Neuronal stem cell (in vitro differentiated cells): ENCODE measurements at places on chromosomes 6 and 20.

- no peaks in the 10 kb centered on the region for H3K27me3 ChIP-seq
- H3K36me3 ChIP-seq = no peaks in the 10 kb centered on the region
- H3K27ac ChIP-seq = no peak overlapping the region
- H3K4me3 ChIP-seq = no peak overlapping the region
- DNase-seq = no peak
These were observed 208.8 kb downstream of the TFAP2B start for GRCh38 chr6:51027283-51028065.

DNA sequence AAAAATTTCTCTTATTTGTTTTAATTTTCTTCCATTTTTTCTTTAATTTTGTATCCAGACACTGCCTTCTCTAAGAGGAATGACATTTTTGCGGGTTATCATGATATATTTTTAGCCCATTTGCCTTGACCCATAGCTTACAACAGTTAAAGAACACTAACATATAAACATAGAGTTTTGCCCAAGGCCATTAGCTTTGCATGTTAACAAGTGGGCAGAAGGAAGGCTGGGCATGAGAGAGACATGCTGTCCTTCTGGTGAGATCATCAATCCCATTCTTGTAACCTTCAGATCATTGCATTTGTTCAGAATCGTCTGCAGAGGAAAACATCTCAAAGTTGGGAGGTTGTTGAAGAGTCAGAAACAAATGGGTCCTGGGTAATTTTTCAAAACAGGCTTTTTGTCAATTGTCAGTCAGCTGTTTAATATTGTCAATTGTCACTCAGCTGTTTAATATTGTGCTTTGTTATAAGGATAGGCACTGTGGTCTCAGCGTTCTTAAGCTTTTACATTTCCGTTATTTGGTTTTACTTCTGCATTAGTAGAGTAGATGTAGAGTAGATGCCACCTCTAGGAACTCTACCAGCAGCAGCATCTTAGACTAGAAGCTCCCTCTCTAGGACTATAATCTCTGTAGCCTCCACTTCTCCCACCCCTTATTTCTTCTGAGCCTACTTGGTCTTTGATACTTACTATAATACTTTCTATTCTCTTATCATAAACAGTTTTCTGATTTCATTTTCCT, 243.1 kb downstream of the ESR1 start:
- H3K36me3 ChIP-seq = no peaks in the 10 kb centered on the region
- DNase-seq = no peak
- H3K4me3 ChIP-seq = no peak overlapping the region
- H3K27ac ChIP-seq = no peak overlapping the region

- H3K4me3 ChIP-seq = no peak overlapping the region
- no peaks in the 10 kb centered on the region for H3K27me3 ChIP-seq
- H3K4me1 ChIP-seq = peaks cover 4% of the 10 kb centered on the region
- no peak for DNase-seq
These were observed 68.2 kb upstream of the STXBP5 start for GRCh38 chr6:147136057-147136456.

- no peaks in the 10 kb centered on the region for H3K27me3 ChIP-seq
- DNase-seq = no peak
- no peak overlapping the region for H3K4me3 ChIP-seq
- H3K27ac ChIP-seq = no peak overlapping the region
These were observed 76.9 kb downstream of the GINS1 start for GRCh38 chr20:25484224-25484846.

DNA sequence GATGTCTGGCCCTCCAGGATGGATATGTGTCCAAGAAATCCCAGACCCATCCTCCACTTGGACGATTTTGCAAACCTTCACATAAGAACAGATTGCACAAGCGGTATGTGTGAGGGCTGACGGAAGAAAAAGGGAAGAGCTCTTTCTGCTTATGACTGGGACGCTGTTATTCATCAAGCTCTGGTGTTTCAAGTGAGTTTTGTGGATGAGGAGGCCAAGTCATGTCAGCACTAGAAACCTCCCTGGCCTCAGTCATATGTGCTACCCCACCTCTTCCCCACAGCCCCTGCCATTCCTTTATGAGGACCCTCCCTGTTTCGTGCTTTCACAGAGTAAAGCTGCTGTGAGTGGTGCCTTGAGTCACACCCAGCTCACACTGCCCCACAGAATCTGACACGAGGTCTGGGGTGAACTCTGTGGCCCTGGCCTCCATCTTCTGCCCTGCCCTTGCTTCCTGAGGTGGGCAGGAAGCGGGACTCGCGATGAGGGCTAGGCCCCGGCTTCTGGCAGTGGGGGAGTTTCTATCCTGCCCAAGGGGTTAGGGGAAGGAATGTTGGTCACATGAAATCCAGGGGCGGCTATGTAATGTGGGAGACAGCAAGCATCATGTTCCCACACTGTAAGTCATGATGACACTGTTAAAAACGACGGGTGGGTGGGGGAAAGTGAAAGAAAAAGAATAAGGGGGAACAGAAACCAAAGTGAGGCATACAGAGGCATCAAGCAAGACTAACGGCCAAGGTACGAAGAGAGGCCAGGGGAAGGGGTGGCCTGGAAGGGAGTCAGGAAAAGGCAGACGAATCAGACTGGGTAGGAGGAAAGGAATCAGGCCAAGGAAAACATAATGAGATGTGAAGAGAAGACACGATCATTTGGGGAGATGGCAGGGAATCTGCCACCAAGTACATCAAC, 78.1 kb downstream of the PRDM1 start:
- H3K27me3 ChIP-seq = peaks cover 51% of the 10 kb centered on the region
- H3K36me3 ChIP-seq = no peaks in the 10 kb centered on the region
- no peak overlapping the region for H3K27ac ChIP-seq
- no peak overlapping the region for H3K4me3 ChIP-seq

- no peak overlapping the region for H3K27ac ChIP-seq
- no peaks in the 10 kb centered on the region for H3K36me3 ChIP-seq
- peaks cover under 1% of the 10 kb centered on the region for H3K4me1 ChIP-seq
- no peak overlapping the region for H3K4me3 ChIP-seq
- no peak for DNase-seq
These were observed 27.1 kb downstream of the CHMP4B start for GRCh38 chr20:33838035-33838864.

DNA sequence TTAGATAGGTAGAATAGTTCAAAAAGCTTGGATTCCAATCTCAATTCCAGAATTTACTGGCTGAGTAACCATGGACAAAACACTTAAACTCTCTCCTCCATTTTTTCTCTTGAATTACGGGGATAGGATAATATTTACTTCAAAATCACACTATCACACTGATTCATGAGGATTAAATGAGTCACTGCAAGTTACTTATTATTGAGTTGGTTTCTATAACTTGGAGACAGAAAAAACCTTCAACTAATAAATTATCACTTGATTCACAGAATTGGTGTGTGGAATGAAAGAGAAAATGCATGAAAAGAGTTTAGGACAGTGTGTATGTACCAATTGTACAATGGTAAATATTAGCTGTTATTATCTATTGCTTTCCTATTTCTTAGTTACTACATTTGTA, 585.2 kb downstream of the PHF3 start:
- H3K36me3 ChIP-seq = no peaks in the 10 kb centered on the region
- no peak overlapping the region for H3K27ac ChIP-seq
- no peaks in the 10 kb centered on the region for H3K4me1 ChIP-seq
- no peak for DNase-seq
- no peak overlapping the region for H3K4me3 ChIP-seq

- H3K36me3 ChIP-seq = no peaks in the 10 kb centered on the region
- no peaks in the 10 kb centered on the region for H3K4me1 ChIP-seq
- H3K27me3 ChIP-seq = no peaks in the 10 kb centered on the region
- H3K4me3 ChIP-seq = no peak overlapping the region
These were observed 302.3 kb downstream of the HIVEP2 start for GRCh38 chr6:142642651-142643050.

- no peak overlapping the region for H3K27ac ChIP-seq
- DNase-seq = no peak
- H3K4me3 ChIP-seq = no peak overlapping the region
These were observed 90.1 kb downstream of the HIVEP2 start for GRCh38 chr6:142854589-142855488.

GRCh38 chr20:47768016-47768824, 17.1 kb downstream of the SULF2 start:
- no peak for DNase-seq
- no peak overlapping the region for H3K27ac ChIP-seq
- H3K36me3 ChIP-seq = peaks cover 14% of the 10 kb centered on the region
- no peak overlapping the region for H3K4me3 ChIP-seq

- DNase-seq = no peak
- no peak overlapping the region for H3K27ac ChIP-seq
- no peak overlapping the region for H3K4me3 ChIP-seq
- H3K4me1 ChIP-seq = peaks cover 3% of the 10 kb centered on the region
These were observed 30.2 kb upstream of the SERINC3 start for GRCh38 chr20:44552050-44552449.

GRCh38 chr20:51661609-51662178, 106.5 kb downstream of the ATP9A start:
- no peak overlapping the region for H3K4me3 ChIP-seq
- no peak for DNase-seq
- H3K4me1 ChIP-seq = peaks cover 1% of the 10 kb centered on the region
- no peaks in the 10 kb centered on the region for H3K27me3 ChIP-seq

DNA sequence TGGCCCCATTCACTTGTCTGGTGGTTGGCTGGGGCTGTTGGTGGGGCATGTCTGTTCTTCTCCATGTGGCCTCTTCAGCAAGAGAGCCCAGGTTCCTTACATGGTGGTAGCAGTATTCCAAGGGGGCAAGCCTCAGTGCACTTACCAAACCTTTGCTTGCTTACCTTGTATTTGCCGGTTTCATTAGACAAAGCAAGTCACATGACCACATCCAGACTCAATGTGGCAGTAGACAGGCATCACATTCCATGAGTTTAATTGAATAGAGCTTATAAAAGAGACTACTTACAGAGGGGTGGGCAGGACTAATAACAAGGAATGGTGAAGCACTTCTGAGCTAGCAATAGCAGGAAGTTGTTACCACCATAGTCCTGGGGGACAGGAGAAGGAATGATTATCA, 78.6 kb downstream of the SNAP25 start:
- DNase-seq = no peak
- no peak overlapping the region for H3K4me3 ChIP-seq
- H3K27ac ChIP-seq = no peak overlapping the region
- H3K4me1 ChIP-seq = no peaks in the 10 kb centered on the region

DNA sequence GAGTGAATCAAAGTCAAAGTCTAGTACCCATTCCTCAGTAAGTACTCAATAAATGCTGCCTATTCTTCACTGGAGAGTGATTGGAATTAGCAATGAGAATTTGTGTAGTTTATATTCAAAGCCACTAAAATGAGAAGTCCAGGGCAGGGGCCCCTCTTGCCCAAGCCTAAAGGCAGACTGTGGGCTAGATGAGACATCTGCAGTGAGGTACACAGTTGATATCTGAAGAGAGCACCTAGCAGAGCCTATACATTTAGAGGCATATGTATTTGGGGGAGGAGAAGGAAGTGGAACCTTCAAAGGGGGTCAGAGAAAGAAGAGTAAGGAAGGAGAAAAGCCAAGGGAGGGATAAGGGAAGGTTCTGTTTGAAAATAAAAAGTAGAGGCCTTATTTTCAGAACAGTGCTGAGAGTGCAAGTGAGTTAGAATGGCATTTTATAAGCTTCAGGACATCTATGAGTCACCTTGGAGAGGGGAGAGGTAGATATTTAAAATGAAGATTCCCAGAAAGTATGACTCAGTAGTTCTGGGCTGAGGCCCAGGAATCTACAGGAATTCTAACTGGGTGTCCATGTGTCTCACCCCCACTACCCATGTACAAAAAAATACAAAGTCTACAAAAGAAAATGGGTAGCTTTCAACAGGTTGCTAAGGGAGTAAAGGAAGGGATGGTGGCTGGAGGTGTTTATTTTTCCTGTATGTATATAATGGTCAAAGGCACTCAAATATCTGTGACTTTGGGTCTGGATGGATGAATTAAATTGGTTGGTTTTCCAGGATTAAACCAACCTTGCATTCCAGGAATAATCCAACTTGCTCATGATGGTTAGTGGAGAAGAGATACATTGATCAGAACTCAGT, 135.1 kb downstream of the ZFP64 start:
- DNase-seq = no peak
- no peak overlapping the region for H3K4me3 ChIP-seq
- H3K36me3 ChIP-seq = no peaks in the 10 kb centered on the region
- H3K27ac ChIP-seq = no peak overlapping the region
- no peaks in the 10 kb centered on the region for H3K27me3 ChIP-seq

GRCh38 chr20:59411170-59411569, 110.8 kb downstream of the EDN3 start:
- H3K4me3 ChIP-seq = no peak overlapping the region
- peaks cover 18% of the 10 kb centered on the region for H3K4me1 ChIP-seq
- no peak overlapping the region for H3K27ac ChIP-seq
- no peak for DNase-seq
- no peaks in the 10 kb centered on the region for H3K36me3 ChIP-seq

- H3K27me3 ChIP-seq = no peaks in the 10 kb centered on the region
- H3K4me1 ChIP-seq = no peaks in the 10 kb centered on the region
- H3K4me3 ChIP-seq = no peak overlapping the region
- H3K27ac ChIP-seq = no peak overlapping the region
- no peak for DNase-seq
These were observed 53.9 kb upstream of the SMIM28 start for GRCh38 chr6:138323821-138324220.

DNA sequence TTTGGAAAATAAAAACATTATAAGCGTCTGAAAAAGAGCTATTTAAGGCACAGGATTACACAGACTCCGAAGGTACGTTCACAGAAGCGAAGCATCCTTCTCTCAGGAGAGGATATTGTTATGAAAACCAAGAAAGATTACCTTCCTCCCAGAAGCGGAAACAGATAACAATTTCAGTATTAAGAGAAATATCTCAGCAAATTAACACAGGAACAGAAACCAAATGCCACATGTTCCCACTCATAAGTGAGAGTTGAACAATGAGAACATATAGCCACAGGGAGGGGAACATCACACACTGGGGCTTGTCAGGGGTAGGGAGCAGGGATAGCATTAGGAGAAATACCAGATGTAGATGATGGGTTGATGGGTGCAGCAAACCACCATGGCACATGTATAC, 109.7 kb downstream of the CDK19 start:
- H3K27ac ChIP-seq = no peak overlapping the region
- H3K36me3 ChIP-seq = no peaks in the 10 kb centered on the region

GRCh38 chr6:135319819-135320218, 138.7 kb downstream of the MYB start:
- H3K27me3 ChIP-seq = no peaks in the 10 kb centered on the region
- no peaks in the 10 kb centered on the region for H3K36me3 ChIP-seq
- DNase-seq = no peak
- no peaks in the 10 kb centered on the region for H3K4me1 ChIP-seq
- H3K4me3 ChIP-seq = no peak overlapping the region

DNA sequence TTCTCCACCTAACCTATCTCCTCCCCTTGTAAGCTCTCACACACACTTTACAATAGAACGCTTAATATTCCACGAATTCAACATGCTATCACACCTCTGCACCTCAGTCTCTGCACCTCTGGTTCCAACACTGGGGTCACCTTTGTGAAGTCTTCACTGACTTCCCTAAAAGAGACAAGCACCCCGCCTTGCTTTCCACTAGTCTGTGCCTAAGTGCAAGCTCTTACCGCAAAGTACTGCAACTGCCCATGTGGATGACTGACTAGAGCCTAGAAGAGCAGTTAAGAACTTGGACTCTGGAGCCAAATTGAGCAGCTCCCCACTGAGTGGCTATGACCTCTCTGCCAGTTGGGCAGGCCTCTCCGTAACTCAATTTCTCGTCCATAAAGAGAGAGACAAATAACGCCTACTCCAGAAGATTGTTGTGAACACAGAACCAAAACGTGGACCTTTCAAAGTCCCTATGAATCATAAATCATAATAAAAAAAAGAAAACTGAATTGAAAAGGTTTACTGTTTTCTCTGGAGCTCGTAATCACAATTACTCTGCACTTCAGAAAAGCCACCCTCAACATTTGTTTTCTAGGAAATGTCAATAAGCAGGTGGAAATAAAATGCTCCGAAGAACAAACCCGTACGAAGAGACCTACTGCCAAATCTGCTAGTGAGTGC, 1.2 kb downstream of the IFNGR1 start:
- H3K27me3 ChIP-seq = no peaks in the 10 kb centered on the region
- no peak for DNase-seq
- no peaks in the 10 kb centered on the region for H3K36me3 ChIP-seq
